ENCODE measurements at places on chromosomes 13 and 19. TPM values are rescaled to one million over a fixed set of nuclear protein-coding genes. Genes with fewer than 3 reads are reported as not detected.

Gene TICAM1
- 6.3 TPM for polyA plus RNA-seq

Gene CPAMD8
- 2.2 TPM for polyA plus RNA-seq

Gene OR10H1
- not detected for polyA plus RNA-seq

Gene RGCC
- 24.6 TPM for polyA plus RNA-seq

Gene NPHS1
- polyA plus RNA-seq: 0.37 TPM

Gene KLK12
- not detected for polyA plus RNA-seq

Gene RASAL3
- 1.2 TPM for polyA plus RNA-seq

Gene ADGRE1
- 0.09 TPM for polyA plus RNA-seq

Gene HCN2
- polyA plus RNA-seq: 0.16 TPM

Gene SRRM5
- 0.40 TPM for polyA plus RNA-seq

Gene ZNF99
- 0.28 TPM for polyA plus RNA-seq

Gene ZNF573
- 7.8 TPM for polyA plus RNA-seq

All from muscle of leg (tissue), 16 donors.